HCT116 (cell line): ENCODE measurements at places on chromosomes 1 and 21.
A peak's percentile ranks its signal among the peaks of the same experiment; 100 is the strongest.

DNA sequence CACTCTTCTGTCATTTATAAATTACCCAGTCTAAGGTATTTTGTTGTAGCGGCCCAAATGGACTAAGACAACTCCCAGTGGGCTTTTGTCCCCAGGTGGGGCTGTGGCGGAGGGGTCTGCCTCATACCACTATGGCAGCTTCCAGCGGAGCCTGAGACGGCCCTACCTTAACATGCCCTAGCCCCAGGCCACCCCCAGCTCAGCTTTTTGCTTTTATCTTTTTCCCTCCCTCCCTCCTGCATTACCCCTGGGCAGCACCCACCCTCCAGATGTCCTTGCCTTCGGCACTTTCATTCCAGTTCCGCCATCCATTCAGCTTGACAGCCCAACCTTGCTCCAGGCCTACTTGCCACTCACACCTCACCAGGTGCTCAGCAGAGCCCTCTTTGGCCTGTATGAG lies 307.3 kb downstream of the PTPRU start:
- DNase-seq = no peak

- DNase-seq = no peak
Observed at GRCh38 chr1:24931146-24931467, 1.0 kb upstream of the RUNX3 start.

DNA sequence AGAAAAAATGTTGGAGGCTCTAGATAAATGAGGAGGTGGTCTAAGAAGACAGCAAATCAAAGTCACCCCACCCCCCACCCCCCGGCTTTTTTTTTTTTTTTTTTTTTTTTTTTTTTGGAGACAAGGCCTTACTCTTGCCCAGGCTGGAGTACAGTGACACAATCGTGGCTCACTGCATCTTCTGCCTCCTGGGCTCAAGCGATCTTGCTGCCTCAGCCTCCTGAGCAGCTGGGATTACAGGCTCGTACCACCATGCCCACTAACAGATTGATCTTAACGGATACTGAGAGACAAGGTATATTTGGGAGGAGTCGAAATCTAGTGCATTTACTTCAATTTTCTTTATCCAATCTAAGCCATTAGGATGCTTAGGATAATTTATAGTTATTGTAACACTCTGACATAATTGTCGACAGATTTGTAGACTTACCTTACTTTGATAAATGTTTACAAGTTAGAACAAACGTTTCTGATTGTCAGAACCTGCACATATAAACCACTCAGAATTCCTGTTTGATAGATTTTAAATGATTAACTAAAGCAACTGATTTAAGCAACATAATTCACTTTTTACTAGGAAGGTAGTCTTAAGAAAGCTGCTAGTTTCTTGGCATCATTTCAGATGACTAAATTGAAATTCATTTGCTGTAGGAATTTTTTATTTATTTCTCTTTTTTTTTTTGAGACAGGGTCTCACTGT lies 33.7 kb upstream of the NBL1 start:
- no peak for DNase-seq

GRCh38 chr1:64515427-64515826 lies 45.5 kb downstream of the CACHD1 start:
- DNase-seq = no peak

DNA sequence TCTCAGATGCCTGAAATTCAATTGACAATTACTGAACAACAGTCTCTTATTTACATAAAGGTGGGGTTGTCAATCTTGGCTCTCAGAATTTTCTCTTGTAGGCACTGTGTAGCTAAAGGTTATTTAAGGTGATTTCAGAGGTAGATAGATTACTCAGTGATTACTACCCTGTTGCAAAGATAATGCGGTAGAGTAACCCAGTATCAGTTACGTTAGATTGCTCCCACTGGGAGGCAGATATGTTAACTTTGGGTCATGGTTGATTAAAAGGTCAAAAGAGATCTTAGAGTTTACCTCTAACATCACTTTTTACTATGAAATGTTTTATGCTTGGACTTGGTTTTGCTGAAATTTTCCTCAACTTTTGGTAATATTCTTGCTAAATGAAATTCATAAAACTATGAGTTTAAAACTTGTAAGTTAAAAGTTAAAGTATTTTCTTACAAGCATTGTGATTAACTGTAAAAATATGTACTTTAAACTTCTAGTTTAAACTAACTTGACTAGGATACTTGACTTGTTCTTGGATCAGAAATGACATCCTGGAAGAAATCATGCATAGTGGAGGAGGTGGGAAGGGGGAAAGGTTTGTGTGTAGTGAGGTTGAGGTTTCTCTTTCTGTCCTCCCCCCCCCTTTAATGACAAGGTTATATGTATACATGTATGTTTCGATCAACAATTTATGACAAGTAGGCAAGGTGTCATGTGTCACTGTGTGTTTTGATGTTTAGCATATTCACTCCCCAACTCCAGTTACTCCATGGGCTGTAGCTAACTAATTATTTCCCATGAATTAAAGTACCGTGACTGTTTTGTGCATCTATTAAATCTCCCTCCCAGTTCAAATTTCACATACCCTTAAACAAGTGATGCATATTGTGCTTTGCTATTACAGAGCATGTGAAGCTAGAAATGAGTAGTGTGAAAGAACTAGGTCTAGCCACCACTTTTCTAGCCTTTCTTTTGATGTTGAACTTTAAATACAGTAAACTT lies 2.9 kb downstream of the LAMC1 start:
- no peak for DNase-seq

DNA sequence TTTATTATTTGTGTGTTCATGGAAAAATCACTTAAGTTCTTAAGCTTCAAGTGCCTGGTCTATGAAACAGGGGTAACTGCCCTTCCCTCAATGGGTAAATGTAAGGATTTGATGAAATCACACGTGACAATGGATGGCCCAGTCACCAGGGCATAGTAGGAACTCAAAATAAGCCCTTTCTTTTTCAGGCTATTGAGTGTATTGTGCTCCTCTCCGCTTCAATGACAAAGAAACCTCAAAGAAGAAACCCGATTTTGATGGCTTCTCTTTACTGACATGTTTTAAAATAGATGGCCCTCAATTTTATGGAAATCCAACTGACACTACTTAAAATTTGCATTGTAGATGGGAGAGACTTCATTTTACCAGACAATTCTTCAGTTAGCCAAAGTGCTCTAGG lies 543.5 kb downstream of the OMA1 start:
- no peak for DNase-seq

- DNase-seq = no peak
Observed at GRCh38 chr1:31911994-31912780, 26.0 kb downstream of the PTP4A2 start.

- DNase-seq = peak; percentile 61
Observed at GRCh38 chr1:54408147-54409066, 2.2 kb upstream of the SSBP3 start.

- DNase-seq = no peak
Observed at GRCh38 chr1:109142260-109142659, 28.3 kb downstream of the ELAPOR1 start.

- no peak for DNase-seq
Observed at GRCh38 chr1:15884477-15884876, 37.0 kb downstream of the SPEN start.

DNA sequence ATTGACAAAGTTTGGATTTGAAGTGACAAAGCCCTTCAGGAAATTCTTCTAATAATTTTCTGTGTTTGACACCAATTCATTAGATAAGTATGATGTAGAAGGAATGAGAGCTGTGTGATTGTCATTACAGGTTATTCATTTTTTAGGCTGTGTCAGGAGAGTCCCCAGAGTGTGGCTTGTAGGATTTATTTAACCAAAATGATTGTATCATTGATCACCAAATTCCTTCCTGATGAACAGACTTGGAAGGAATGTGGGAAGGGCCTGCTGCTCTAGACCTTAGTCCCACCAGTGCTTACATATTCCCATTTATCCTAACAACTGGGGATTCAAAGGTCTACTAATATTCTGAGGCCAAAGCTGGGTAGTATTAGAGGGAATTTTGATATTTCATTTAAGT lies 383.3 kb upstream of the KAZN start:
- no peak for DNase-seq
